ENCODE measurements at places on chromosomes 2 and 18.
A peak's percentile ranks its signal among the peaks of the same experiment; 100 is the strongest.

- DNase-seq = no peak
Observed at GRCh38 chr2:54041135-54041534, 70.3 kb upstream of the PSME4 start.

DNA sequence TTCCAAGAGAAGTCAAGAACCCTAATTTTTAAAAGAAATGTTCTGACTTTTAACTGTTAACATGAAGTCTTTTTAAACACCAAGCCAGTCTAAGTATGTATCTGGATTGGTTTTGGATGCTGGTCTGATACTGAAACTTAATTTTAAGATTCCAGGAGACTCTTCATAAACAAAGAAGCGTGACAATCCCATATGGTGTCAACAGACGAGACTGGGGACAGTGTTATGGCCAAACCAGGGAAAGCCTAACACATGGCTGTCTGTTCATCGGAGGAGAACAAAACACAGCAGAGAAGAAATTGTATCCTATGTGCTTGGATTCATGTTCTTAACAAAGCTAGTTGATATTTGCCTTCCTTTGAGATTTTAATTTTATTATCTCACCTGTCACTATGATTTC is 80.5 kb upstream of the UPP2 start:
- DNase-seq = no peak

GRCh38 chr2:32485399-32485798 is 128.6 kb downstream of the BIRC6 start:
- peak; percentile 74 for DNase-seq

- DNase-seq = no peak
Observed at GRCh38 chr2:222504191-222504590, 79.8 kb downstream of the SGPP2 start.

GRCh38 chr2:102677244-102678215 is 58.2 kb downstream of the SLC9A2 start:
- DNase-seq = no peak

DNA sequence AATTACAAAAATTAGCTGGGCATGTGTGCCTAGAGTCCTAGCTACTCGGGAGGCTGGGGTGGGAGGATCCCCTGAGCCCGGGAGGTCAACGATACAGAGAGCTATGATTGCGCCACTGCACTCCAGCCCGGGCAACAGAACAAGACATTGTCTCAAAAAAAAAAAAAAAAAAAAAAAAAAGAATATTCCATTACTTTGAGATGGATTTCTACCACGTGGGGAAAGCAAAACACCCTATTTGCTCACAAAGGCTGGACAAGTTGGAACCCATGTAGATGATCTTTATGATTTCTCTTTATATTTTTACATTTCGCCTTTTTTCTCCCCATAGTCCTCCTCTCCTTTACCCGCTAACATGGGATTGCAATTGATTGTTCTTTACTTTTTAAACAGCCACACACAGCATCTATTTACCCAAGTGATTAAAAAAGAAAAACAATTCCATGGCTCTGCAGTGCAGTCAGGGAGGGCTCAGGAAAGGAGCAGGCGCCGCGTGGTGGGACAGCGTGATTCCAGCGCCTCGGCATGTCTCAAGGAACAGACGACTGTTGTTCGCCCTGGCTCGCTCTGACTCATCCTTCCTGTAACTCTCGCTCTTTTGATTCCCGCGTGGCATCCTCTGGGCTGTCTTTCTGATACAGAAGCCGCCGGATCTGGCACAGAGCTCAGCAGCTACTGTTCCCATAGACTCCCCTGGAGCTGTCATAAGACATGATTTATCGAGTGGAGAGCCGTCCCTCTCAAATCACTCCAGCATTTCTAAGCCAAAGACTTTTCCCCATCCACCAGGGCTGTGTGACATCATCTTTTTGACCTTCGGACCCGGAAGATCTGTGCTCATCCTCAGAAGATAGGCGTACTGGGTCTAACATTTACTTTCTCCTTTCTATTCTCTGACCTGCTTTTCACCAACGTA is 230.4 kb upstream of the AGAP1 start:
- peak; percentile 92 for DNase-seq

DNA sequence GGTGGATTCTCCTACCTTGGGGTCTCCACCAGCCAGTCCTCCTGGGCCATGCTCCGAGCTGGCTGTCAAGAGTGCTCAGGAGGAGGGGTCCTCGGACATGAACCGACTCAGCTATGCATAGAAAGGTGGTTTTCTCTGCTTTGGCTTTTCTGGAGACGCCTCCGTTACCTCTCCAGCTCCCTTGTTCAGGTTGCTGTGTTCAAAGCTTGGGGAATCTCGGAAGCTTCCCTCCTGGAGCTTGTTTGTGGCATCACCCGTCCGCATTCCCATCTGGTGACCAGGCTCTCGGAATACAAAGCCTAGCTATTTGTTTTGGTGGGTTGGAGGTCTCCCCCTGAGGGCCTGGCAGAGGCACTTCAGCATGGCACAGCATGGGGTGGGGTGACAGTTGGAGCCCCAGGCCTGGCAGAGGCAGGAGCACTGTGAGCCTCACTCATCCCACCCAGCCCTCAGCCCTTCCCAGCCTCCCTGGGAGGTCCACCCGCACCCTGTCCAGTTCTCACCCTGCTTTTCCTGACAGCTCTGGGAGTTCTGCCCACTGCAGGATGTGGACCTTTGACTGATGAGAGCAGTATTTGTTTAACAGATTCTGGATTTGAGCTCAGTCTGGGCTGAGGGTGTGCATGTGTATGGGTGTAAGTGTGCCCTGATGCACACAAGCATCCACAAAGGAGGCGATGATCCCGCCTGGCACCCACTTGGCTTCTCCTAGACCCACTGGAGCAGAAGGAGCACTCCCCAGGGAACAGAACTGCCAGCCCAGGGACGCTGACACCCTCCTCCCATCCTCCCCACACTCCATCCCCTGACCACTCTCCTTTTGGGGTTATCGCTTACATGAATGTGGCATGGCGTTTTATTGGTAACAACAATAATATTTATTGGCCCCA is 107.3 kb upstream of the HS6ST1 start:
- peak; percentile 13 for DNase-seq

GRCh38 chr2:207775473-207775872 is 5.8 kb upstream of the FZD5 start:
- DNase-seq = no peak

DNA sequence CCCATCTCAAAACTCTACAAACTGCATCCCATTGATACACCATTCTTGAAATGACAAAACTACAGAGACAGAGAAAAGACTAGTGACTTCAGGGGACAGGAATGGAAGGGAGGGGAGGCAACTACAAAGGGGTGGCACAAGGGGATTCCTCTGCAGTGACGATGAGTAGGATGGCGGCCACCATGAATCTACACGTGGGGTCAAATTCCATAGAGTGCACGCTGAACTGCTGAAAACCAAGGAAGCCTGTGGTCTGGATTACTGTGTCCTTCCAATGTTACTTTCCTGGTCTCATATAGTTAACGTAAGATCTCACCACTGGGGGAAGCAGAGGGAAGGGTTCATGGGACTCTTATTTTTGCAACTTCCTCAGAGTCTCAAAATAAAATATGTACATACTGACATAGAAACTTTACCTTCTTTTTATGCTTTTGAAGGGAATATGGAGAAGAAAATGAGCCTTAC is 23.6 kb downstream of the COX7A2L start:
- no peak for DNase-seq

DNA sequence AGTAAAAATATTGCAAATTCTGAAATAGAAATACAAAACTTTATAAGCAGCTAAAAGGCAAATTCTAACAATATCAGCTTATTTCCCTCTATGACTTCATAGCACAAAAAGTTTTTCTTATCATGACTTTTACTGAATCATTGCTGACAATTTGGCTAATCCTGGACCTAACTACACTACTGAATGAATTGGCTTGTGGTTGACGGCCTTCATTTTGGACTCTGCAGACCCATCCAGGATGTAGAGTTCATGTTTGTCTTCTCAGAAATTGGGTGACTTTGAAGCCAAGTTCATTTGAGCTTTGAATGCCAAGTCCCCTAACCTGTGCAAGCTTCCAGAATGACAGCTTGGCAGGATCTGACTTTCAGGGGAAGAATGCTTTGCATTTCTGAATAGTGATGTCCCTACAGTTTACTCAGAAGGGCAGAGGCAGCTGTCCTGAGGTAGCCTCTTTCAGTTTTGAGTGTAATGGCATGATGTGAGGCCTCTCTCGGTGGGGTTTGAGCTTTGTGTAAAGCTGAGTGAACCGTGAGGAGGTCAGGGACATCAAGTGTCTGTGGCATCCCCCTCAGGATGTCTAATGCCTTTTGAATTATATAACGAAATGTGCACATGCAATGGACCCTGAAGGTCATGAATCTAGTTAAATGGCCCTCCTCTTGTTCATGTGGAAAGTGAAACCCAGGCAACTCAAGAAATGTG is 48.0 kb downstream of the EFEMP1 start:
- peak; percentile 55 for DNase-seq

DNA sequence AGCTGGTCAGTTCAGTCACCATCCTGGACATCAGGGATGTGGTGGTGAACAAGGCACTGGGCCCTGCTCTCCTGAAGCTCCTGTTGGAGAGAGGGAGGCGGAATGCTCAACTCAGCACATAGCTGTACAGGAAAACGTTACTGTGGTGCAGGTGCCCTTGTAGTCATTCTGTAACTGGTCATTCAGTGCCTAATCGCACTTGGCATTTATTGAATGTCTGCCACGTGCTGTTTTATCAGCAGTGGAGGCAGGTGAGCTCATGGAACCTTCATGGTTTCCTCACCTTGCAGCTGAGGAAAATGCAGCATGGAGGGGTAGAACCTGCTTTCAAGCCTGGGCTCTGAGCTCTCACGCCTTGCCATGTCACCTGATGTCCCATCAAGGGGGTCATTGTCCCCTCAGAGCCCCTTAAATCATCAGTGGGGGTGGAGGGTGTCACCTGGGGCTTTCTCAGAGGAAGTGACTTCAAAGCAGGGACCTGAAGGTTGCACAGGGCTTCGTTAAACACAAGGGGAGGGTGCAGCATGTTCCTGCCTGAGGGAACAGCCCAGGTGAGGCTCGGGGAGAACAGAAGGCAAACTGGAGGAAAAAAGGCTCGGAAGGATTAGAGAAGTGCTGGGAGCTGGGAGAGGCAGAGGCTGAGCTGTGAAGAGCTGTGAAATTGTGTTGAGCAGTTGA is 56.0 kb upstream of the RPL31 start:
- no peak for DNase-seq

DNA sequence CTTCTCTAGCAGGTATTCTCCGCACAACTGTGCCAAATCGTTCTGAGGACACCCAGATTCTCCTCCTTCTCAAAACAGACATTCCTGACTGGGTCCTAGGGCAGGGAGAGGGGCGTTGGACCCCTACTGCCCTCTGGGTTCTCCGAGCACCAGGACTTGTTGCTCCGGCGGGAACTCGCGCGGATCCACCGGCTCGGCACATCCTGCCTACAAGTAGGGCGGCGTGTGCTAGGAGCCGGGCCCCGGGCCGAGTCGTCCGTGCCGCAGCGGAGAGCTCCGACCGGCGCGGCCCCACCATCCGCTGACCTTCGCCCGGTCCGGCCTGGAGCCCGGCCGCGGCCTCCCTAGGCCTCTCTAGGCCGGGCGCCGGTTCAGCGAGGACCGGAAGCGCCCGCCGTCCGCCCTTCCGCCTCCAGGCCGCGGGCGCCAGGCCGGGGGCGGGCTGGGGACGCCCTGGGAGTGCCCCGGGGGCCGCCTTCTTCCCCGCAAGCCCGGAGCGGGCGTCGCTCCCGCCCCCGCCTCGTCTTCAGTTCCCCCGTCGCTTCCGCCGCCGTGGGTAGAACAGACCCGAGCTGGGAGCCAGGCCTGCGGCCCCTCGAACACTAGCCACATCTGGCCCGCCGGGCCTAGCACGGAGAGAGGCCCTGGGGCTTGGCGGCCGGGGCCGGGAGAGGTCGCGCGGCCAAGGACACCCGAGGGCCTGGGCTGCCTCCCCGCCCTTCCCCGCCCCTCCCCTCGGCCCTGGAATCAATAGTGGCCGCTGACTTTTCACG is 7.6 kb upstream of the ONECUT2 start:
- no peak for DNase-seq

DNA sequence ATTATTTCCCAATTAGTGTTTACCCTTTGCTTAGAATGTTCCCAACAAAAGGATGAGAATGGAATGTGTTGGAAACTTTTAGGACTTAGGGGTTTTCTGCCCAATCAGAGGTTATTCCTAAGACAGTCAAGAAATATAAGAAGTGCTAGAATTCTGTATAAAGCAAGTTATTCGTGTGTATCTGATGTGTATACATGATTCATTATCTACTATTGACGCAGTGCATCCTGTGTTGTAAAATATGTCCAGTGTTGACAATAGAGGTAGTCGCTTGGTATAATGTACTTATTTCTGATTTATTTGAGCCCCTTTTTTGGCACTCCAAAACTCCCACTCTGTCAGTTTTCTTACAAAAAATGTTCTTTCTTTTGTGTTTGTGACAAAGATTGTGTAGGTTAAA is 881 bp downstream of the PIKFYVE start:
- DNase-seq = no peak

GRCh38 chr2:233553366-233553765 is 13.2 kb downstream of the USP40 start:
- no peak for DNase-seq

- DNase-seq = no peak
Observed at GRCh38 chr2:101057051-101057933, 55.2 kb downstream of the RPL31 start.
